Foreskin keratinocyte (primary cell): ENCODE measurements at places on chromosomes 12 and 14. TPM values are rescaled to one million over a fixed set of nuclear protein-coding genes. Genes with fewer than 3 reads are reported as not detected.

The MLH3 gene
- 12.2 and 14.9 TPM in 2 replicates for total RNA-seq

The MIP gene
- not detected in 2 replicates for total RNA-seq

The DLK1 gene
- total RNA-seq: not detected in 2 replicates

The TGFB3 gene
- 0.99 and 1.0 TPM in 2 replicates for total RNA-seq

The DPY19L2 gene
- 2.6 and 2.8 TPM in 2 replicates for total RNA-seq

The GALC gene
- total RNA-seq: 6.0 and 7.5 TPM in 2 replicates

The OR8S1 gene
- not detected in 2 replicates for total RNA-seq

The COL2A1 gene
- total RNA-seq: 0.07 and 0.10 TPM in 2 replicates

DNA sequence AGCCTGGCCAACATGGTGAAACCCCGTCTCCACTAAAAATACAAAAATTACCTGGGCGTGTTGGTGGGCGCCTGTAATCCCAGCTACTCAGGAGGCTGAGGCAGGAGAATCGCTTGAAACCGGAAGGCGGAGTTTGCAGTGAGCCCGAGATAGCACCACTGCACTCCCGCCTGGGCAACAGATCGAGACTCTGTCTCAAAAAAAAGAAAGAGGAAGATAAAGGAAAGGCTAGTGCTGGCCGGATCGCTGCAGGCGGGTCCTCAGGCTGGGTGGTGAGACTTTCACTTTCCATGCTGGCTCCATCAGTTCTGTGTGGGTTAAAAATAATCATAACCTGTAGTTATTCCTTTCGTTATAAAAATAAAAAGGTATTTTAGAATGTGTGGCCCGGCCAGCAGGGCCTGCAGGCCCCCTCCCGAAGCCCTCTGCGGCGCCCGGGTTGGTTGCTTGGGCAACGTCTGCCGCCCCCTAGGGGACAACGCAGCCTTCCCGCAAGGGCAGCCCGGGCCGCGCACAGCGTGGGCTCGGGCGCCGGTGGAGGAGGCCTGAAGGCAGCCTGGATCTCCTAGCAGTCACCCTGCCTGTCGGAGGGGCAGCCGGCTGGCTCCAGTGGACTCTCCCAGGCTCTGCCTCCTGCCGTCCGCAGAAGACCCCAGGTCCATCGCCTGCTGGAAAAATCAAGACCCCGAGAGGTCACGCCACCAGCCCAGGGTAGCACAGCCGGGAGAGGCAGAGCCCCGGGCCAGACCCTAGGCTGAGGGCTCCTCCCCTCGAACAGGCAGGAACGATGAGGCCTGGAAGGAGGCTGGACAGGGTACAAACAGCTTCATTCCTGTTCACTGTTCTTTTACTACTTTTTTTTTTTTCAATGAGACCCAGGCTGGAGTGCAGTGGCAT, 5.0 kb upstream of the SLC25A47 start:
- DNase-seq: no peak

- no peak for DNase-seq
Observed at GRCh38 chr12:96669786-96670185, 180.4 kb downstream of the CFAP54 start.

GRCh38 chr12:24363177-24363754, 413.8 kb upstream of the SOX5 start:
- DNase-seq: no peak

GRCh38 chr12:9127936-9128663, 12.4 kb upstream of the A2M start:
- DNase-seq: no peak

DNA sequence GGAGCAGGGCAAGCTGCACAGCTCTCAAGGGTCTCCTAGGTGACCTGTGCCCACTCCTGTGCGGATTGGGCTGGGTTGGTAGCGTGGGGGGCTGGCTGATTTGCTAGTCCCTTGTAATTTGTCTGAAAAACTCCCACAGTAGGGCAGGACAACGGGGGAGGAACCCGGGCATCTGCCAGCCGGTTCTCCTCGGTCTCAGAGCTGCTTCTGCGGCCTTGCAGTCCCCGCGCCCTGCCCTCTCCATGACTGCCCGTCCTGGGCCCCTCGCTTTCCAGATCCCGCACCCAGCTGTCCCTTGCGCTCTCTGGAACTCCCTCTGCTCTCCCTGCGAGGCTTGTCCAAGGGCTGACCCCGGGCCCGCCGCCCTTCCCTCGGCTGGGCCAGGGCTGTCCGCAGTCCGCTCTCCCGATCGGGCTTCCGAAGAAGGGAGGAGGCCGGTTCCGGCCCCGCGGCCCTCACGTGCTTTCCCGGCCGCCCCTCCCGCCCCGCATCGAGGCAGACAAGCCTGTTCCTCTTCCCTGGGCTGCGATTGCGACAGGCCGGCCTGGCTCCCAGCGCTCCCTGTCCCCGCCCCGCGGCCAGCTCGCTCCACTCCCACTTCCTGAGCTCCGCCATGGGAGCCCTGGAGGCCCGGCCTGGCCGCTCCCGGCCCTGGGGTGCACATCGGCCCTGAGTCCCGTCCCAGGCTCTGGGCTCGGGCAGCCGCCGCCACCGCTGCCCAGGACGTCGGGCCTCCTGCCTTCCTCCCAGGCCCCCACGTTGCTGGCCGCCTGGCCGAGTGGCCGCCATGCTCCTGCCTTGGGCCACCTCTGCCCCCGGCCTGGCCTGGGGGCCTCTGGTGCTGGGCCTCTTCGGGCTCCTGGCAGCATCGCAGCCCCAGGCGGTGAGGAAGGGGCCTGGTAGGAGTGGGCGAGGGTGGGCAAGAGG, at the start of gene LTBR:
LTBR (plus strand) TSS at position 591 of the 927 bp plus-strand sequence; CDS start at position 788, 197 bp downstream.
- DNase-seq: peak; percentile 73

DNA sequence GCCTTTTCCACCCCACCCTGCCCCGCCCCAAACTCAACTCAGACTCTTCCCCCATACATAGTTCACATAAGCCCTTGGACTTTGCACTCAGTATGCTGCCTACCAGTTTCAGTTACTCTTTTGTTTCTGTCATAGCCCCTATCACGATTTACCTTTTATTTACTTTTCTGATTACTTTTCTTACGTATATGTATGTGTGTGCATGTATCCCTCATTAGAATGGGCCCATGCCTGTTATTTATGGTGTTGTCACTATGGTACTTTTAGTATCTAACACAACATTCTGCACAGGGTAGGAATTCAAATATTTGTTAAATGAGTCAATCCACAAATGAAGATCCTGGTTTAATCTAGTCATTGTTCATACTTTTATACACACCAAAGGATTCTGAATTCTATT, 16.5 kb upstream of the LUM start:
- DNase-seq: peak; percentile 57

- no peak for DNase-seq
Observed at GRCh38 chr12:70854138-70854537, 66.4 kb downstream of the PTPRR start.

GRCh38 chr12:126936181-126936851, 1330.7 kb upstream of the TMEM132C start:
- DNase-seq: no peak

- DNase-seq: no peak
Observed at GRCh38 chr12:119227292-119227691, 48.6 kb downstream of the HSPB8 start.

GRCh38 chr12:49706351-49707127, 666 bp downstream of the FMNL3 start:
- DNase-seq: no peak

DNA sequence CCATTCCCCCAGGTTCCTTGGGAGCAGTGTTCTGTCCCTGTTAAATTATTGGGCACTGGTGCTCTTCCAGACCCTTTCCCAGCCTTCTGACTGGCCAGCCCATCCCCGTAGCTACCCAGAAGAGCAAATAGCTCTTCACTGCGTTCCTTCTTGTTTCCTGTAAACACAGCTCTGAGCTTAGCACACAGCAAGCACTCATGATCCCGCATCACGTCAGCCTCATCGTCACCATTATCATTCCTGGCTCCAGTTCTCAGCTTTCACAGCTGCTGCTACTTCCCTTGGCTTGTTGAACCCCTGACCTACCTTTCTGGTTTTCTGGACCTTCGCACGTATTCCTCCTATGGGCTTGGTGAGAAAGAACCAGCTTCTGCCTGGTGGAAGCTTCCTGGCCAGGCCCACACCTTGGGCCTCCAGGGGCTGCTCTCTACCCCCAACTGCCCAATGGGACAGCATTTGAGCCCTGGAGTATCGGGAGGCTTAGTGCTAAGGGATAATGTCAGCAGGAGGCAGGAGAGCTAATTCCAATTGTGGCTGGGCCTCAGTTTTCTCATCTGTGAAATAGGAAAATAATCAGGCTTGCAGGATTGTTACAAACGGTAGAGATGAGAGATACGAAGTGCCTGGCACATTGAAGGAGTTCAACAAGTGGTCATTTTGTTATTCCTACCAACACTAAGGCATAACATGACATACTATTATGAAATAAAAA, 22.6 kb upstream of the PAPOLA start:
- no peak for DNase-seq
